HEK293T (cell line): ENCODE measurements at places on chromosomes 7 and 10.

DNA sequence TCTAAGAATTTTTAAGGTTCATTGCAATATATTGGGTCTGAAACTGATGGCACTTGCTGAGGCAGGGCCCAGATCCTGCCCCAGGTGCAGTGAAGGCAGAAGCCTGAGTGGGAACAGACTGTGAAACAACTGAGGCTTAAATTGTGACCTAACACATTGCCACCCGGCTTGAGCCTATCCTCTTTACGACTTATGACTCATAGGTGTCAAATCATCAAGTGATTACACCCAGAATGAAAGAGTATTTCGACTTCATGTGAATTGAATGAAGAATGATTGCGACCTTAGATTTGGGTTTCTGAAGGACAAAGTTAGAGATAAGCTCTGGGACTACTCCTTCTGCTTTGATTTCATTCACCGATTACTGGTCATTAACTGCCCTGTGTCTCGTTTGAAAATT lies 200.9 kb downstream of the CREB5 start:
- peak; percentile 13 for DNase-seq

DNA sequence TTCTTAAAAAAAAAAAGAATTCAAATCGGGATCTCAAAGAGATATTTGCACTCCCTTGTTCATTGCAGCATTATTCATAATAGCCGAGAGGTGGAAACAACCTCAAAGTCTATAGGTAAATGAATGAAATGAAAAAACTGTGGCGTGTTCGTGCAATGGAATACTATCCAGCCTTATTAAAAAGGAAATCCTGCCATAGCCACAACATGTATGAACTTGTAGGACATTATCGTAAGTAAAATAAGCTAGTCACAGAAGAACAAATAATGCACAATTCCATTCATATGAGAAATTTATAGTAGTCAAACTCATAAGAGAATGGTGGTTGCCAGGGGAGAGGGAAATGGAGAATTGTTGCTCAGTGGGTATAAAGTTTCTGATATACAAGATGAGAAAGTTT lies 37.9 kb downstream of the GRK5 start:
- DNase-seq, result no peak

GRCh38 chr7:90886416-90886815 lies 290.3 kb downstream of the CDK14 start:
- DNase-seq, result no peak

DNA sequence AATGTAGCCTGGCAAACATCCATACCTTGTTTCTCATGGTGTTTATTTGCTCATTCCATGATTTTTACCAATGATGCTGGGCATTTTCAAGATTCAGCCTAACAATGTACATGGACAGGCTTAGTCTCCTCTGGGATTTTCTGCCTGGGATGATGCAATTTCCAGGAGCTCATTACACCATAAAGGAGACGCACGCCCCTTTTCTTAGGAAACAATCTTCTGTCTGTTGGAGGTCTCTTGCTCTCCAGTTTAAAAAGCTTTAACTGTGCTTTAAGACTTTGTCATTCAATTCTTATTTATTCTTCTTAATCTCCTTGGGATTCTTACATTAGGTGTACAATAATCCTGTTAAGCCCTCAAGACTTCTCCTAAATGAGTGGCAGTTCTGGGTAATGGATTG lies 150.3 kb upstream of the NRP1 start:
- DNase-seq, result no peak

- no peak for DNase-seq
These were observed 158.0 kb upstream of the RHEB start for GRCh38 chr7:151677581-151678226.

- DNase-seq, result no peak
These were observed 17.6 kb downstream of the AKR1E2 start for GRCh38 chr10:4843525-4844180.

- DNase-seq, result no peak
These were observed 87.5 kb downstream of the ANKRD7 start for GRCh38 chr7:118312051-118312450.

GRCh38 chr7:76166404-76167255 lies 35.1 kb upstream of the SRRM3 start:
- peak; percentile 94 for DNase-seq

- DNase-seq, result no peak
These were observed 38.8 kb upstream of the DNAH11 start for GRCh38 chr7:21504021-21504420.

DNA sequence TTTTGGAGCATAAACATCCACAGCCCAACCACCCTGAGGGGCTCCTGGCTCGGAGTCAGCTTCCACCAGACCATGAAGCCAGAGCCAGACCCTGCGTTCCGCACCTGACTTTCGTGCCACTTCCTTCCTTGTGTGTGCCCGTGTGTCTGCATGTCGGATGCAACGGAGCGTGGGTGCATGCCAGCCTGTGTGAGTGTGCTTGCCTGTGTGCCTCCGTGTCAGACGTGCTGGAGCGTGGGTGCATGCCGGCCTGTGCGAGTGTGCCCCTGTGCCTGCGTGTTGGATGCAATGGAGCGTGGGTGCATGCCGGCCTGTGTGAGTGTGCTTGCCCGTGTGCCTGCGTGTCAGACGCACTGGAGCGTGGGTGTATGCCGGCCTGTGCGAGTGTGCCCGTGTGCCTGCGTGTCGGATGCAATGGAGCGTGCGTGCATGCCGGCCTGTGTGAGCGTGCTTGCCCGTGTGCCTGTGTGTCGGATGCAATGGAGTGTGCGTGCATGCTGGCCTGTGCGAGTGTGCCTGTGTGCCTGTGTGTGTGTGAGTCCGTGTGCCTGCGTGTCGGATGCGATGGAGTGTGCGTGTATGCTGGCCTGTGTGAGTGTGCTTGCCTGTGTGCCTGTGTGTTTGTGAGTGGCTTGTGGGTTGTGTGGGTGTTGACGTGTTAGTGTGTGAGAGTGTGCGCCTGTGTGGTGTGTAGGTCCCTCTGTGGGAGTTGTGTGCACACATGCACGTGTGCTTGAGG lies 28.1 kb upstream of the KNDC1 start:
- no peak for DNase-seq

GRCh38 chr10:63833411-63834060 lies 312.3 kb downstream of the REEP3 start:
- no peak for DNase-seq

GRCh38 chr10:33102071-33102470 lies 144.0 kb upstream of the ITGB1 start:
- DNase-seq, result no peak

GRCh38 chr7:140078392-140078791 lies 15.6 kb upstream of the PARP12 start:
- DNase-seq, result no peak

DNA sequence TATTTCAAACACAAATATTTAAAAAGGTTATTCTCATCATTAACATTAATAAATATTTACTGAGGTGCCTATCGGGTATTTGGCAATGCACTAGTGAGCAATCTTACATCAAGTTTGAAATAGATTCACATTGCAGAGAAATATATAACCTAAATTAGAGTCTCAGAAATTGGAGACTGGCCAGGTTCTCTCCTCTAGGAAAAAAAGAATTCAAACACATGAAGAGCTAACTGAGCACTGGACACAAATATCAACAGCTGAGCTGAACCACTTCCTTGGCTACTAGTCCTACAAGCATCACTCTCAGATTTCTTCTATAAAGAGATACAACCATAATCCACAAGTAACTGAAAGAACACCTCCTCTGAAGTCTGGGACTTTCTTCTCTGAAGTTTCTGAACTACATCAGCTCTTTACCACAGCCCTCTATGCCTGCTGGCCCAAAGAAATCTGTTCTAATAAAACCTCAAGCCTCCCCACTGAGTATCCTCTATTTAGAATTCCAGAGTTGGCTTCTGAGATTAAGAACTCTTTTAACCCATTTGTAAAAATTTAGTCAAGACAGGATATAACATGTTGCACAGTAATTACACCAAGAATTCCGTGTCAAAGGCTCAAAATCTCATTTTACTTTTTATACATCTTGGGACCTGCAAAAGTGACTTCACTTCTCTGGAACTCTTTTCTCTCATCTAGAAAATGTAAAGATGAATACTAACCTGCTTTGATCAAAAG lies 45.2 kb downstream of the MTERF1 start:
- no peak for DNase-seq

- no peak for DNase-seq
These were observed 3.9 kb upstream of the CD36 start for GRCh38 chr7:80634505-80634904.

DNA sequence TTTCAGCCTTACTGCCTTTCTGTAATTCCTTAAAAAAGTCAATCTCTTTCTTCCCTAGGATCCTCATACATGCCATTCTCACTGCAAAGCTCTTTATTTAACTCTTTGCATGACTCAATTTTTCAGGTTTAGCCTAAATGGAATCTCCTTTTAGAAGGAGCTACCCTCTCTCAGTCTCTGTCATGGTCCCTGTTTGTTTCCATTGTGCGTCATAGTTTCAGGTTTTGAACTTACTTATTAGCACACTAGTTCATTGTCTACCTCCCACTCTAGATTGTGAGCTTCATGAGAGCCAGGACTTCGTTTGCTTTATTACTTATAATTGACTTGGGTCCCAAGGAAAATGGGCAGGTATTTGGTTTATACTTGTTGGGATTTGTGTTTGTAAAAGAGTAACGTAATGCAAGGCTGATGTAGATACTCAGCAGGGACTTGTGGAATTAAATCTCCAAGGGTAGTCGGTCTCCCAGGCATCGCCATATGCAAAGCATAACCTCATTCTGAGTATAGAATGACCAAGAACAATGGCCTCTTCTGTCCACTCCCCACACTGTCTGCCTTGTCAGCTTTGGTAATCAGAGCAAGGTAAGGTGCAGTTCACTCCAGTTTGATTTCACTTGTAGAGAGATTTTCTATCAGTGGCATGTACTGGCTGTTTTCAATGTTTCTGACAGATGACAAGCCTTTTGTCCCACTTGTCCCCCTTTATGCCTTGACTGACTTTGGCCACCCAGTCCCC lies 252.0 kb downstream of the SORCS3 start:
- no peak for DNase-seq

GRCh38 chr7:17339139-17339538 lies 40.7 kb downstream of the AHR start:
- no peak for DNase-seq

DNA sequence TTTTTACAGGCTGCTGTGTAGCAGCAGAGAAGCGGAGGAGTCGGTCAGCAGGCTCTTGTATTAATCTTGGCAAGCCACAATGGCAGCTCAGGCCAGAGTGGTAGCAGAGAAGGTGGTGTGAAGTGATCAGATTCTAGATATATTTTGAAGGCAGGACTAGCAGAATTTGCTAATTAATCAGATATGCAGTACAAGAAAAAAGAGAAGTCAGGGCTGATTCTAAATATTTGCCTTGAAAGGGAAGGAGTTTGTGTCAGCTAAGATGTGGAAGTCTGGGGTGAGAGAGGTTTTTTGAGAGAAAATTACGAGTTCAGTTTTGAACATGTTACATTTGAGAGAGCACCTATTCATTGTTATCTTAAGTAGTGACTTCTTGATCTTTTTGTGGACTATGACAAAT lies 176.3 kb downstream of the WNT2 start:
- no peak for DNase-seq

GRCh38 chr10:96217711-96218110 lies 53.7 kb downstream of the BLNK start:
- no peak for DNase-seq

- peak; percentile 60 for DNase-seq
These were observed 27.3 kb upstream of the KMT2C start for GRCh38 chr7:152462995-152463708.

DNA sequence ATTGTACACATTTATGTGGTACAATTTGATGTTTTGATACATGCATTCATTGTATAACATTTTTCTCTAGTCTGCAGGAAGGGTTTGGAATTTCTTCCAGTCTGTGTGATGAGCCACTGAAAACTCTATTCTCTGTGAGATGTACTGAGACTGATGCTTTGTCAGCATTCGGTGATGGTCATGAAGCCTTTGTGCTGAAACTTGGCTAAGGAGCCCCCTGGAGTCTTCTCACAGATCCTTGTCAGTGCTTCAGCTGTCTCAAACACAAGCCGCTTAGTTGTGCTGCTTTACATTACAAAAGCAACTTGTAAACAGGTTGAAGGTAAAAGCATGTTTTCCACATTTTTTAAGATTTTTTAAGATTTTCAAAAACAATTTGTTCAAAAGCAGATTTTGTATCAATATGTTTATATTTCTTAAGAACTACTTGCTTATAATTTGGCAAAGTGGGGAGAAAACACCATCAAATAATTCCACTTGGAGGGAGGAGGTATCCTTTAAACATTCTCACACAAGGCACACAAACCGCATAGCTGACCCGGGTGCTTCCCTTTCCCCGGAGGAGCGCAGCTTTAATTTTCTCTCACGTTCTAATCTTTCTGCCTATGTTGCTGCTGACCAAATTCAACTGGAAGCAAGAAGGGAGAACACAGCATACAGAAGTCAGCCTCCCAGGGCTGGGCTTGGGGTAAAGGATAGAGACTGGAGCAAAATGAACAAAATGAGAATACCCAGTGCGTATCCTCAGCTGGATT lies 249.8 kb upstream of the VSTM2A start:
- DNase-seq, result no peak

DNA sequence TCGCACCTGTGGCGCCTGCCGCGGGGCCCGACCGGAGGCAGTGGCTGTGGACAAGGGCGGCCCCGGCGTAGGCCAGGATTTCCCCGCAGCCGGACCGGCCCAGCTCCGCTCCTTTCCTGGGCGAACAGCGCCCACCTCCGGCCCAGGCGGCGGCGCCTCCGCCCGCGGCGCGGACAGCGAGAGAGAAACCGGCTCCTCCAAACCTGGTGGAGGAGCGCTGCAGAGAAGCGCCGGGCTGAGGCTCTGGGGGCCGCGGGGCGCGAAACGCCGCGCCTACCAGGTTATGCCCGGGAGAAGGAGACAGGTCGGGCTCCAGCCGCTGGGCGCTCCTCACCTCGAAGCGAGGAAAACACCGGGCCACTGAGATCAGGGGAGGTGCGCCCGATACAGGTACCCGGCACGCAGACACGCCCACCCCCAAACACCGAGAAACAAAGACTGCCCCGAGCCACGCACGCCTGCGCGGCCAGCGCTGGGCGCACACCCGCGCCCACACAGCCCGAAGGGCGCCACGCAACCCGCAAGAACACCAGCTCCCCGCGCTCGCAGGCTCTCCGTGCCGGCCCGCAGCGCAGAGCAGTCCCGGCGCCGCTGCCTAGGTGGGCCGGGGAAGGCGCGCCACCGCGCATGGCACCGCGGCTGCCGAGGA lies 3.3 kb downstream of the GRID1 start:
- no peak for DNase-seq

GRCh38 chr10:110577056-110577455 lies 9.6 kb downstream of the SMC3 start:
- no peak for DNase-seq

DNA sequence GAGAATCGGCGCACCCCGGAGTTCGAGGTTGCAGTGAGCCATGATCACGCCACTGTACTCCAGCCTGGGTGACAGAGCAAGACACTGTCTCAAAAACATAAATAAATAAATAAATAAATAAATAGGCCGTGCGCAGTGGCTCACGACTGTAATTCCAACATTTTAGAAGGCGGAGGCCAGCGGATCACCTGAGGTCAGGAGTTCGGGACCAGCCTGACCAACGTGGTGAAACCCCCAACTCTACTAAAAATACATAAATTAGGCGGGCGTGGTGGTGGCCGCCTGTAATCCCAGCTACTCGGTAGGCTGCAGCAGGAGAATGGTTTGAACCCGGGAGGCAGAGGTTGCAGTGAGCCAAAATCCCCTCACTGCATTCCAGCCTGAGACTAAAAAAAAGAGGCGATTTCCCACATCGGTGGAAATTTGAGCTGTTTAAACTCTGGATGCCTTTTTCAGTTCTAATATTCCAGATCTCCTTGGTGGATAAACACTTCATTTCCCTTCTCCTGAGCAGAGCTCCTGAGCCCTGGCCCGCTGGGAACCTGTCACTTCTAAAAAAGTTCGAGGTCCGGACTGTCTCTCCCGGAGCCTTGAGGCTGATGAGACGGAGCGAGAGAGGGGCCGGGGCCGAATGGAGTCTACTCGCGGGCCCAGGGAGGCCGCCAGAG lies 2.0 kb upstream of the NFKB2 start:
- peak; percentile 92 for DNase-seq
